ENCODE measurements at places on chromosomes 2 and 18.

- DNase-seq, result no peak
Observed at GRCh38 chr2:56687169-56687568, 503.4 kb downstream of the CCDC85A start.

GRCh38 chr2:217875556-217876252 lies 127.1 kb downstream of the TNS1 start:
- no peak for DNase-seq

- no peak for DNase-seq
Observed at GRCh38 chr2:60806988-60807681, 51.1 kb downstream of the PAPOLG start.

- DNase-seq, result no peak
Observed at GRCh38 chr2:56055405-56055804, 128.4 kb upstream of the CCDC85A start.

DNA sequence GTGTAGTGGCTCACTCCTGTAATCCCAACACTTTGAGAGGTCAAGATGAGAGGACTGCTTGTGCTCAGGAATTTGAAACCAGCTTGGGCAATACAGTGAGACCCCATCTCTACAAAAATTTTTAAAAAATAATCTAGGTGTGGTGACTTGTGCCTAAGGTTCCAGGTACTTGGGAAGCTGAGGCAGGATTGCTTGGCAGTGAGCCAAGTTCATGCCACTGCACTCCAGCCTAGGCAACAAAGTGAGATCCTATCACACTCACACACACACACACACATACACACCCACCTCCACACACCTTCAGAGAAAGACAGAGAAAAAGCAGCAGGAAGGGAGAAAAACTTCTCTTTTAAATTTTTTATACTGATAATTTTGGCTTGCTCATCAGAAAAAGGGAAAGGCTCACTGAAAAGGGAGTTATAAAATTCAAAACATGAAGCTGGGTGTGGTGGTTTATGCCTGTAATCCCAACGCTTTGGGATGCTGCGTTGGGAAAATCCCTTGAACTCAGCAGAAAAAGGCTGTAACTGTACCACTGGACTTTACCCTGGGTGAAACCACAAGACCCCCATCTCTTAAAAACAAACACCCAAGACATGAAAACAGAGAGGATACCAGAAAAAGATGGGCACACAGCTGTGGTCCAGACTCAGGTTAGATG lies 25.7 kb downstream of the FAM168B start:
- no peak for DNase-seq

GRCh38 chr2:46315103-46315890 lies 18.1 kb downstream of the EPAS1 start:
- no peak for DNase-seq

DNA sequence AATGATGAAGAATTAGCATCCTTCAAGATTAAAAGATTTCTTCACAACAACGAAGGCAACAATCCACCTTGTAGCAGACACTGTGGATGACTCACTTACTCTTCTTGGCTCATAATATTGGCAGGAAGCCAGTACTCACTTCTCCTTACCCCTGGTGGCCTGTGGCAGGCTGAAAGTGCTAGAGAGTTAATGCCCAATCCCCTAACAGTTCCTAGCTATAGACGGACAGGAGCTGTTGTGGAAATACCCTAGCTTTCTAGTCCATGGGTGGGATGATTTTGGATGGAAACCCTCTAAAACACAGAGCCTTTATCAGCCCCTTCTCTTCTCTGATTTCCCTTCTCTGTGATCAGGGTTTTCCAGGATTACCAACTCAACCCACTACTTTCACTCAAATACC lies 128.6 kb upstream of the NYAP2 start:
- DNase-seq, result no peak

- DNase-seq, result no peak
Observed at GRCh38 chr2:106161938-106162820, 31.9 kb downstream of the UXS1 start.

- DNase-seq, result no peak
Observed at GRCh38 chr2:217539126-217539525, 463.7 kb downstream of the TNS1 start.

GRCh38 chr18:79790996-79791972 lies 6.5 kb upstream of the KCNG2 start:
- DNase-seq, result no peak

DNA sequence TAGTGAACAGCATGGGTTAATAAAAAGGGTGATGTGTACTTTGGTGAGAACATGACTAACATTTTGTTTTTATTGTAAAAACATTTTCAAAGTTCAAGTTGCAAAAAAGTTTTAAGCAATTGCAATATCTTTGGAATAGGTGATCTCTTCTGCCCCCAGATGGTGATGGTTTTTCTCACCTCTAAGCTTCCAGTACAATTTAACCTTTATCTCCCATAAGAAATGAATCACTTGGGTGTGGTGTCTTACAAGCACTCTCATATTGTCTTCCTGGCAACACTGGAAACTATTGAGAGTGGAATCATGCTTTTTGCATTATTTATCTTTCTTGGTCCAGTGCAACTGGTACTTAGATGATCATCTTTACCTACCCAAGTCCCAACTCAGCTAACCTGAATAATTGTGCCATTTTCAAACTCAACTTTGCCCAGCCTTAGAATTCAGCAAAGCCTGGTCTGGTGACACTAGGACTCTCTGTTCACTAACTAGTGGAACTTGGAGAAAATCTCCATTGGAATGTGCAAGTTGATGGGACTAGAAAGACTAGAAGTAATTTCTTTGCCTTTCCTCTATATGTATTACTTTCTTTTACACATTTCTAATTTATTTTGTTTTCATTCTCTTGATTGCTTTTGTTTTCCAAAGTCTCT lies 964.7 kb upstream of the ZEB2 start:
- no peak for DNase-seq

Measured in cortex of kidney (tissue), 1 donor.